ENCODE measurements at places on chromosomes 3 and 15.

DNA sequence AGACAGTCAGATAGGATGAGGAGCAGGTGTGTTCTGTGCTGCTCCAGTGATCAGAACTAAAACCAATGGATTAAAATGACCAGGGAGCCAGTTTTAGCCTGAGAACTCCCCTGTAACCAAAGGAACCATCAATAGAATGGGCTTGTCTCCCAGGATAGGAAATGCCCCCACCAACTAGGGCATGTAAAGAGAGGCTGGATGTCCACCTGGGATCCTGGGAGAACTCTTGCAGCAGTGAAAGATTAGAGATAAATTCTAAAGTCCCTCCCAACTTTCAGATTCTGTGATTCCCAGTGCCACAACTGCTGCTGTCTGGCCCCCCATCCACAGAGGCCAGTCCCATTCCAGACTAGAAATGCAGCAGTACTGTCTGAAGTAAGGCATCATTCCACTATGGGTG is 33.8 kb downstream of the HDC start:
- no peak for DNase-seq

DNA sequence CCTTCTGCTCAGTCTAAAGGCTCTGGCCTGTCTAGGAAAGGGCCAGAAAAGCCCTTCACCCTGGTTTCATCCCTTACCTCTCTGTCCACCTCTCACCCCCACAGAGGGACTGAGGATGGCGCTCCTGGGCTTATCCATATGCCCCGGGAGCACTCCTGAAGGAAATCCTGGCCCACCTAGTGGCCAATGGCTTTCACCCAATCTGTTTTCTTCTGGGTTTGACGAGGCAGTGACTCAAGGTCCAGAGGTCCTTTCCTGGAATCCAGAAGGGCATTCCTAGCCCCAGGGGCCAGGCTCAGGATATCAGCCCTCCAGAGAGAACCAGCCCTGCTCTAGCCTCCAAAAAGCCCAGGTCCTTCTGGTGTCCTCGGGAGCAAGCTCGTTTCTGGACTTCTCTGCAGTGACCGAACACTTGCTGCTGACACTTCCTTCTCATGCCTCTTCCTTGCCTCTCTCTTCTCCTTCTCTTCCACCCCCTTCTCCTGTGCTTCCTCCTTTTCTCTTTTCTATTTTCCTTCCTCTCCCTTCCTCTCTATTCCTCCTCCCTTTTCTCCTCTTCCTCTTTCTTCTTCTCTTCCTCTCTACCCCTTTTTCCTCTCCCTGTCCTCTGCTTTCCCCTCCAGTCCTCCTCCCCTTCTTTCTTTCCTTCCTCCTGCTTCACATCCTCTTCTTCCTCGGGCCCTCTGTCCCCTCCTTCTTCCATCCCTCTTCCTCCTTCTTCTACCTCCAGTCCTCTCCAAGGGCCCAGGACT is 59.6 kb downstream of the RHCG start:
- no peak for DNase-seq

GRCh38 chr3:36656873-36657272 is 107.5 kb downstream of the DCLK3 start:
- no peak for DNase-seq

- DNase-seq, result no peak
These were observed 223.3 kb downstream of the FAM43A start for GRCh38 chr3:194908972-194909371.

- DNase-seq, result no peak
These were observed 44.6 kb downstream of the HACD2 start for GRCh38 chr3:123540285-123540684.

GRCh38 chr15:99248000-99248715 is 1.2 kb downstream of the TTC23 start:
- DNase-seq, result no peak

DNA sequence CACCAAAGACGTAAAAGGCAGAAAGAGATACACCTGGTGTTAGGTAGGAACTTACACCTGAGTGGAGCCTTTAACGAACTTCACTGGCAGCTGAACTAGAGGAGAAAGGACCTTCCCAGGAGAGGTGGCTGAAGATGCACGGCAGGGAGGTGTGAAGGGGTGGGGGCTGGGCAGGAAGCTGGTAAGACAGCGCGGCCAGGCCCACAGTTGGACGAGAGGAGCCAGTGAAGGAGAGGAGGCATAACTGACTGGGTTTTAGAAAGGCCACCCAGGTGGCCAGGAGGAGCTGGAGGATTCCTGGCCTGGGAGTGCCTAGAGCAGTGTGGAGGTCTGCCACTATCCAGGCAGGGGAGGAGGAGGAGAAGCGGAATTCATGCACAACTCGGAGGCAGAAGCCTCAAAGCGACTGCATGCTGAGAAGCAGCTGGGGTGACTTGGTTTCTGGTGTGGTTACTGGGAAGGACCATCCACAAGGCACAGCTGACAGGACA is 51.9 kb downstream of the SLC41A3 start:
- DNase-seq, result no peak

- DNase-seq, result no peak
These were observed 51.1 kb downstream of the GTF2E1 start for GRCh38 chr3:120793601-120794000.

DNA sequence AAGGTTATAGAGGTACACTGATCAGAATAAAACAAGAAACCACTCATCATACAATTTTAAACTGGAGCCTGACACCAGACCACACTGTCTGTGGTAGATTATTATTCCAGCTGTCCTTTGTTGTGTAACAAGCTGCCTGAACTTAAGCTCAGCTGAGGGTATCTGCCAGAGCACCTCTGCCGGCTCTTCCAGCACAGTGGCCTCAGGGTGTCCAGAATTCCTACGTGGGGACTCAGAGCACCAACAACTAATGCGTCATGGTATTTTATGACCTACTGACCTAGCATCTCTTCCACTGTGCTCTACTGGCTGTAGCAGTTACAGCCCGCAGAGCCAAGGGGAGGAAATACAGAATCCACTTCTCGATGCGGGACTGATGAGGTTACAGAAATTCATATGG is 15.6 kb upstream of the RAF1 start:
- no peak for DNase-seq

DNA sequence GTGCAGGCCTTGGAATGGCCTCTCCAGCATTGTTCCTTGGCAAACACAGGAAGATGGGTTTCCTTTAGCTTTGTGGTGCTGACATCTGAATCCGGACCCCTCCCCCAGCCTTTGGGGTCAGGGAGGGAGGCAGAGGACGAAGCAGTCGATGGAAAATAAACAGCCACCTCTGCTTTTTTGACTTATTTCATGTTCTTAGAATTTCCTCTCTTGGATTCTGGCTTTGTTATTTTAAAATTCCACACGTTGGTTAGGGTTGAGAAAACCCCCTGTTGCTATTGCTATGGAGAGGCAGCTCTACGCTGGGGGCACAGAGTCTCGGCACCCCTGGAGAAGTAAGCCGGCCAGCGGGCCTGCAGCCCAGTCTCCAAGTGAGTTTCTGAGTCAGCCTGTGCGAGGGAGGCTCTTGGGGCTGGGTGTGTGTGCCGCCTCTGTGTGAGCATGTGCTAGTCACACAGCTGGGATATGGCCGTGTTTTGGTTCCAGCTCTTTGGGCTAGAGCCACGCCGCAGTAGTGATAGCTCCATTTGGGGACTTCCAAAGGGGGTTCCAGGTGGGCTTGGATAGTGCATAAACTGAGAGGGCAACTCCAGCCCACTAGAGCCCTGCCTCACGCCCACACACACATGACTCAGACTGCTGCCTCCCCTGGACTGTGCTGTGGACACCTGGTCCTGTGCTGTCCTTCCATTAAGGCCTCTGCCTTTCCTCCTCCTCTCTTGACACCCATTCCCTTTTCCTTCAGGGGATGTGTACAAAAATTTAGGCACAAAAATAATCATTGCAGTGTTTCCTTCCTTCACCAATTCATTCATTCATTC is 58.8 kb downstream of the AMOTL2 start:
- DNase-seq, result no peak

DNA sequence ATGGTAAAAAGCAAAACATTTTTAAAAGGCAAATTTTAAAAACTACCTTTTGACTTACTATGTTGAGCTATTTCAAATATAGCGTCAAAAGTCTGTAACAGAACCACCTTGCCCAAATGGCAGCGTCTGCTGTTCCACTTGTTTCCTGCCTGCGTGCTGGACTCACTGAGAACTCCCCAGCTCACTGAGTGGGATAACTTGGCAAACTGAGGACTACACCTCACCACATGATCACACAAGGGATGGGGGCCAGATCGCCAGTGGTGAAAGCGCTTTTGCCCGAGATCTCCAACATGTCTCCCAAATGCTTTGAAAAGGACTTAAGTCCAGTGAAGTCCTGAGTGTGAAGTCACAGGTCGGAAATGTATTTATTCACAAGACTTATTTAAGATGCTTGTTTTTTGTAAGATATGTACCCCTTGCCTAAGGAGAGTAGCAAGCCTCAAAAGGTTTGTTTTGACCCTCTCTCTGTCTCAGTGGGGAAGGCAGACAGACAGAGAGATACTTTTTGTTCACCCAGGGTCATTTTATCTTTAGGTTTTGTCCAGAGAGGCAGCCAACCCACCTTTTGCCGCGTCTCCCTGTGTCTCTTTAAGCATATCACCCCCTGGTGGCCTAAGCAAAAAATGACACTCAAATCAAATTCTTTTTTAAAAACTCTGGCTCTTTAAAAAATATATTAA is 192.6 kb downstream of the PDZRN3 start:
- no peak for DNase-seq
